GM06990 (cell line): ENCODE measurements at places on chromosomes 11 and 22.

GRCh38 chr22:43128116-43128515, 15.1 kb downstream of the MCAT start:
- DNase-seq: no peak

DNA sequence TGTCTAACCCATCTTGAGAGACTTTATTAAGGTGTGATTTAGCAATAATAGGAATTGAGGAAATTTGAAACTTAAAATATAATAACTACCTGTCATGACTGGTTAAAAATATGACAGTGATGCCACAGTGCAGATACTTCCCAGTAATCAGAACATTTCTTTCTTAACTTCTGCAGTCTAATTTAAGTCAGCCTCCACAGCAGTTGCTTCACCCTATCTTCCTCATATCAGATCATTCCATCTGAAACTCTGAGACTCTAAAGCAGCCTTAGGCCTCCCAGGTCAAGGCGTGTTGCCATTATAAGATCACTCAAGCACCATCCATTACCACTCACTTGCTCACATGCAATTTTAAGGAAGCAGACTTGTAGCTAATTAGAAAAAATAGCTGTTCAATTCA, 302.2 kb downstream of the AASDHPPT start:
- DNase-seq: no peak

- DNase-seq: no peak
These were observed 59.1 kb upstream of the POU2AF1 start for GRCh38 chr11:111438168-111438567.

DNA sequence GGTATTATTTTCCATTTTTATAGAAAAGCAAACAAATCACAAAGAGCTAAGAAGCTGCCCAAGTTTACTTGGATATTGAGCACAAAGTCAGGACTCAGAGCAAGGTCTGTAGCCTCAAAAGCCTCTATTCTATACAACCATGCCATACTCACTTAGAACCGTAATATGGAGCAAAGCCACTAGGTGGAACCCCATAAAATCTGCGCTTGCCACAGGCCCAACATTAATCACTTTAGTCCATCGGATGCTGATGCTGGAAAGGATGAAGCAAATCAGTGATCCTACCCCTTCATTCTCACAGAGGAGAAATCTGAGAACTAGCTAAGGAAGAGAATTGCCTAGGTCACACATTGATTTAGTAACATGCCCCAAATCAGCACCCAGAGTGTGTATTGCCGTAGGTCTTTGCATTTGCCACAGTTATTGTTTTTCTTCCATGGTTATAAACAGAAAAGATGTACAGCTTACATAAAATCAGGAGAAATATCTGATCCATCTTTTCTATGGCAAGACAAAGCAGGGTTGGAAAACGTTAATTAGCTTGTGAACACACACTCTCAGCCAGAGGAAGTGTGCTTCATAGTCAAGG, 56.7 kb upstream of the RAB38 start:
- DNase-seq: no peak

GRCh38 chr11:119739021-119739703, 10.2 kb upstream of the NECTIN1 start:
- DNase-seq: no peak

GRCh38 chr11:114774599-114775361, 96.5 kb downstream of the NXPE2 start:
- no peak for DNase-seq

DNA sequence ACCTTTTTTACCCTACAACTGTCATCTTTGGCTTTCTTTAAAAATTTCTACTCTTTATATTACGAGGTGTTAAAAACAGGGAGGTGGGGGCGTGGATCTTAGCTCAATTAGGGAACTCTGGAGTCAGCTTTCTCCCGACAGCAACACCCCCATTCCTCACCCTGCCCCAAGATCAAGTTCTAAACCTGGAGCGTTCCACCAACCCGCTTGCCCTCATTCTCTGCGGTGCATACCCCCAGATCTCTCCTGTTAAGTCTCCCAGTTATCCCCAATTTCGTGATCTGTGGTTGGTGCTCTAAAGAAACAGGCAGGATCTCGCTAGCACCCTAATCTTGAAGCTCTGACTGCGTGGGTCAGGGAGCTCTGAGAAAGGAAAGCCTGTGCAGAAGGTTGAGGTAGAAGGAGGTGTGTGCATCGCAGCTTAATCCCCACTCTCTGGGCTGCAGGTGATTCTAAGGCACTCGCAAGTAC, 177.3 kb upstream of the NTM start:
- no peak for DNase-seq

DNA sequence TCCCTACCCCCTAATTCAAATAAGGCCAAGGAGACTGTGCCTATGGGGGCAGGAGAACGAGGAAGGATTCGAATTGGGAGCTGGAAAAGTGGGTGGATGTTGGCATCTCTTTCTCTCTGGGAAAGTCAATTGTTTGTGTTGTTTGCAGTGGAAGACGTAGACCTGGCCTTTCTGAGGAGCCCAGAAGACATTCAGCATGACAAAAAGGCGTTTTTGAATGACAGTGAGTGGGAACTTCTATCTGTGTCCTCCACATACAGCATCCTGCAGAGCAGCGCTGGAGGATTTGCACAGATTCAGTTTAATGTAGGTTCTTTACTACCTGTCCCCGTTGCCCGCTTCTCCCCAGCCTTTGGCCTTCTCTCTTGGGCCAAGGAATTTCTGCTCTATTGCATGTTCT, 28.2 kb downstream of the HTR3B start:
- no peak for DNase-seq

GRCh38 chr11:44301564-44302271, 8.2 kb downstream of the ALX4 start:
- DNase-seq: no peak

DNA sequence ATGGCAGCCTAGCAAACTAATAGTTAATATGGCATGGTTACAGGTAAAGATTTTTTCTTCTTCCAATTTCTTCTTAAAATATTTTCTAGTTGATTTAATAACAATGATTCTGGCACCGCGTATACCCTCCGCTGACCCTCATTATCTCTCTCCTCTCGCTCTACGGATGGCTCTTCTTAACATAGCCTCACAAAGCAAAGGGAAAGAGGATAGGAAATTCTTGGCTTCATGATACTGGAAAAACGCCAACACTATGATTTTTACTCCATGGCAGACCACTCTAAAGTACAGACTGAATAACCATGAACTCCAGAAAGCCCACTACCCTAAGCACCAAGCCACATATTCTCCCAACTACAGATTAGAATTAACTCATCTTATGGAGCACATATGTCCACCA, 6.1 kb downstream of the PI4KA start:
- no peak for DNase-seq

DNA sequence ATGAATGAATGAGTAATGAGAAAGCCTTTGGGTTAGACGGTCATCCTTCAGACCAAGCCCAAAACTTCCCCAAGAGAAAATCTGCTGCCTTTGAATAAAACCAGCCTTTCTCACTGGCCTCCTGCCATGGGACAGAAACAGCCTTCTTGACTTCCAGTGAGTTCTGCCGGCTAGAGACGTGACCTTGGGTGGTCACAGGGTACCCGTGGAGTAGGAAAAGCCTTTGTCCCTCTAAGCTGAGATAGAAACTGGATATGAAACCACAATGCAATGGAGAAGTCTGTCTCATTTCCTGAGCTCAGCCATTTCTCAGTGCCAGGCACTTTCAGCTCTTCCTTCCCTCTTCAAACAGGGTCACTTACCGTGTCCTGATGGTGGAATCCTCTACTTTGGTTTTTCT, 21.2 kb upstream of the YWHAH start:
- no peak for DNase-seq

DNA sequence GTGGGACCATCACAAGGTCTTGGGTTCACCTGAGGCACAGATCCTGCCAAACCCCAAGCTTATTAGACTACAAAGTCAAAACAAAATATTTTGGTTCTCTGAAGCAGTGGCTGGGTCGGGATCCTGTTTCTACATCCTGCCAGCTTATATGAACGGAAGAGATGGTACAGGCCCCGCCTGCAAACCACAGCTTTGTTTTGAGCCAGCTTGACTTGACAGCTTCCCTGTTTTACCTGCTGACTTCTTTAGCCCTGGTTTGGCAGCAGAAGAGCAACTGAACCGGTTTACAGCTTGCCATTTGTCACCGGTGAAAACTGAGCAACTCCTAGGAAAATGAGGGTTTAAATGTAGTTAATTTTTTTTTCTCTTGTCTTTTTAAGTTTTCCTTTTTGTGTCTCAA, 11.4 kb downstream of the PACS1 start:
- DNase-seq: peak; percentile 68

DNA sequence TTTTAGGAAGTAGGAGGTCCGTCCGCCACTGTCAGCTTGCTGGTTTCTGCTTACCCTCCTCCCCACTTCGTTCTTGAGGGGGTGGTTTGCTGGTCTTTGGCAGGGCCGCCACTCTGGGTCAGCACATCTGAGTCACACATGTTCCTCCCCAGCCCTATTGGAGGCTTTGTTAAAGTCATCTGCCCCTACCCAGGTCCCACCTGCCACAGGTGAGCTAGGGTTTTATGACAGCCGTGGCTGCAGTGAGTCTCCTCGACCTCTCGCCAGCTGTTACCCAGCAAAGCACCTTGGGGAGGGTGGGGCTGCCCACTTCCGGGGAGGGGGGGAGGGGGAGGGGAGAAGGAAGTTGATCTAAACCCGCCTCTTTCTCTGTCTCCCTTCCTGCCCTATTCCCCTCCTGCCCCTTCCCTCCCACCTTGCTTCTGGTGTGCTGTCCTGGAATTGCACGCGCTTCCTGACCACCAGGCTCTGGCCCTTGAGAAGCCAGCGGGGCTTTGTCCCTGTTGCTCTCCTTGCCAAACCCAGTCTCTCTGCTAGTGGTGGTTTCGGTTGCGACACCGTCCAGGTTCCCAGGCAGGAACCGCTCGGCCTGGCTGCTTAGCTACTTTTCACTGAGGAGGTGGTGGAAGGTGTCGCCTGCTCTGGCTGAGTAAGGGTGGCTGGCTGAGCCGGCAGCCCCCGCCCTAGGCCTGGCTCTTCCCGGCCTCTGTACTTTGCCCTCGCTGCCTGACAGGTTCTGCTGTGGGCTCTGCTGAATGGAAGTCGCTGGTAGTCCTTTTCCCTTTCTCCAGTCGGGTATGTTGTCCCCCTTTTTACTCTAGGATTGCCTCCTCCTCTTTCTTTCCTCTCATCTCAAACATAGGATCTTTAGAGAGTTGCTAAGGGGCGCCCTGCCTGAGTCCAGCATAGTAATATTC, 28.5 kb downstream of the RCOR2 start:
- peak; percentile 77 for DNase-seq

GRCh38 chr11:12288212-12288930, 89.0 kb upstream of the PARVA start:
- DNase-seq: no peak

DNA sequence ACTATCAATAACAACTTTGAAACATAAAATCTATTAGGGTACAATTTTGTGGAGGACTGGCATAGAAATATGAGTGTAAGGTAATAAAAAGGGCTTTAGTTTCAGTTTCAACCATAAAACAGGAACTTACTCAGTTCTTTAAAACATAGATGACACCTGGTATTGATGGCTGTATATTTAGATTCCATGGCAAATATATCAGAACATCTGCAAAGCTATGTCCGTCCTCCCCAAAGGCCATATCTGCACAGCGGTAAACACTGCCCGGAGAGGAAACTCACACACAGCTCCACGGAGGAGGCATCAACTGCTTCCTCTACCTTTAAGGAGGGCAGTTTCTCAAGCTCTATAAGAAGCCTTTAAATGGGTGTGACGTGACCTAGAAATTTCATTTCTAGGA, 993.3 kb downstream of the BRD1 start:
- no peak for DNase-seq

- DNase-seq: no peak
These were observed 9.4 kb upstream of the SLN start for GRCh38 chr11:107721207-107721606.

DNA sequence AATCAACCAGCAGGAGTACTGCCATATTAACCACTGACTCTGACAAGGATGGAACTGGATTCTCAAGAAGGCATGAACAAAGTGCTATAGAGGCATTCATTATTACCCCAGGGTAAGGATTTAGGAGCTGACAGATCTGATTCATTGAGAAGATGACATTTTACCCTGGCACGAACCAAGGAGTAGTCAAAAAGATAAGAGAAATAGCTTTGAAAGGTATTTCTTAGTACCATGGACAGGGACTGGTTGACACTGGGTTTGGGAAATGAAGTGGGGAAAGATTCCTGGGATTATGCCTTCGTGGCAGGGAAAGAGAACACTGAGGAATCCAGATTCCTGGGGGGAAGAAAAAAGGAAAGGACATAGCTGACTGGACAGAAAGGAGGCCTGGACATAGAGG, 5.1 kb upstream of the SAAL1 start:
- DNase-seq: no peak

DNA sequence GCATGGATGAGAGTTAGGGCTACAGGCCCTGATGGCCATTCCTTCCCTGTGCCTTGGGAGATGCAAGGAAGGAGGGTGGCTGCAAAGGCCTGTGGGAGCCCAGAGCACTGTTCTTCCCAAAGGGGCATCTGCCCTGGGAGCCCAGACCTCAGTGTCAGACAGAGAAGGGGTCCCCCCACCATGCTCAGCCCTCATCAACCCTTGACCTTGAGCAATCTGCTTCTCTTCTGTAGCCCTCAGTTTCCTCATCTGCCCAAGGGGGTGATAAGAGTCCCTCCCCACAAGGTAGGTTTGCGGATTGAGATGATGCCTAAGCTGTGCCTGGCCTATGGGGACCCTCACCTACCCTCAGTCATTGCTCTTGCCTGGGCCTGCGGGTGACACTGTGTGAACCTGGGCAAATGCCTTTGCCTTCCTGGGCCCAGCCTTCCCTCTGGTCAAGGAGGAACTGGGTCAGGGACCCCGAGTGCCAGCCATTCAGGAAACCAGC, 47.5 kb downstream of the IGLL5 start:
- no peak for DNase-seq

DNA sequence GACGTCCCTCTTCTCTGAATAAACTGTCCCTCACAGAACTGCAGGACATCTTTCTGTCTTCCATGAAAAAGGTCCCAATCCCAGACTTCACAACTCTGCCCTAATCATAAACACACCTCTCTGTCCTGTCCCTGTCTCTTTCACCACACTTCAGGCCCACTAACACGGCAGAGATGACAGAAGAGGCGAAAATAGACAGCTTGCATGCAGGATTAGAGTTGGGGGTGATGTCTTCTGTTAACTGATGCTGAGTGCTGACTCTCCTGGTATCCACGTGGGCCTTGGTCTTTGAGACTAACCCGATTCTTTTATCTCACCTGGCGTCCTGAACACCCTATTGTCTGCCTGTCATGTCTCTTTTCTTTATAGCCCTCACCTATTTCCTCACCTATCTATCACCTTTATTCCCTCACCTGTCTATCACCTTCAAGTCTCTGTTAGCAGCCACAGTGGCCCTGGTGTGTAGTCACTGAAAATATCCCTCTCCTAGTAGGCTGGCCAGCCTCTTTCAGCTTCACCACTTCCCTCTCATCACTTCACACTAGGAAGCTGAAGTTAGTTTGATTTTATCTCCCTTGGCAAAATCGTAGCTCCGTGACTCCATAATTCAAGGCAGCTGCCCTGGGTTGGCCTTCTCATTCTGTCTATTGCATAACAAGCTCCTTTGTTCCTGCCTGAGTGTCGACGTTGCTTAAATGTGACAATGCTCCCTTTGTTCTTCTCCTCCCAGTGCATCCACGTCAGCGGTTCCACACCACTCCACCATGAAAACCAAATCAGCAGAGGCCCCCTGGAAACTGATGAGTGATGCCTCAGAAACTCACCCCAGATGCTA, 30.6 kb upstream of the DRD2 start:
- no peak for DNase-seq

GRCh38 chr22:30697975-30698374, 3.3 kb downstream of the OSBP2 start:
- no peak for DNase-seq
